ENCODE measurements at places on chromosomes 13 and 19.

DNA sequence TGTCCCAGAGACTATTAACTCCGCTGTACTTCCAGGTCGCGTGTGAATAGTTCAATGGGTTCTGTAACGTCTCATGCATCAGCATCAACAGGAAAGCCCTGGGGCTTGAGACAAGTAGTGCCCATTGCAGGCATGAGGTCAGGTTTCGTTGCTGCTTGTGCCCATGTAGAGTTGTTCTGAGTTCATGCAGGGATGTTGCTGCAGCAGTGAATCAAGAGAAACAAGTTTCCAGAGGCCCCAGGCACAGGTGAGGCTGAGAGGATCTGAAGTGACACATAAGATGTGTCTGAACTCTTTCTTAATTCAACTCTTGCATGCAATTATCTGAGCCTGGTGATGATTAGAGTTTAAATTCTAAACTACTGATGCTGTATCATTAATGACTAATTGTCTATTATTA lies 8.6 kb upstream of the ZNF283 start:
- DNase-seq: no peak

- no peak for DNase-seq
These were observed 550.7 kb downstream of the KCTD12 start for GRCh38 chr13:76335463-76335862.

GRCh38 chr13:27534981-27535380 lies 84.6 kb upstream of the MTIF3 start:
- DNase-seq: no peak

DNA sequence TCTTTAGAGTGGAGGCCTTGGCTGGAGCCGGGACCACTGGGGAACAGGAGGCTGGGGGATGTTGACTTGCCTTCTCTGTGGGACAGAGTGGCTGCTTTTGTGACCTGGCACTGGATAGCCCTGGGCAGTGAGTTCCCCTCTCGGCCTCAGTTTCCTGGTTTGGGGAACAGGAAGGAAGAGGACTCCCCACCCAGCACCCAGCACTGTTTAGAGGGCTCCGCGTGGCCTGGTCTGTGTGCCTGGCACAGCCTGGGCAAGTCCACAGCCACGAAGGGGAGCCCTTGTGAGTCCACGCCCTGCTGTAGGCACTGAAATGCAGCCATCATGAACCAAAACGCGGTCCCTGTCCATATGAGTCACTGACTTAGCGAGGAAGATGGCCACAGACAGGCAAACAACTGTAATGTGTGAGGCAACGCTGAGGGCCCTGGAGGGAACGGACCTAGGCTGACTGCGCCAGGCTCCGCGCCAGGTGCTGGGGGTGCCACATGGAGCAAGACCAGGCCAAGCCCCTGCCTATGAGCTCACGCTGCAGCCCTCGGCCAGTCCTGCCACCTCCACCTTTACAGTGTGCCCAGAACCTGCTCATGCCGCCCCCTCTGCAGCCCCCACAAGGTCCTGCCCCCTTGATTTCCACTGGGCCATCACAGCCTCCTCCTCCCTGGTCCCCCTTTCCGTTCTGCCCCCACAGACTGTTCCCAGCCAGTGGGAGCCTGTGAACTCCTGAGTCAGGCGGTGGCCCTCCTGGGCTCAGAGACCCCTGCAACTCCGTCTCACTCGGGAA lies 35.5 kb downstream of the PAK4 start:
- DNase-seq: no peak

DNA sequence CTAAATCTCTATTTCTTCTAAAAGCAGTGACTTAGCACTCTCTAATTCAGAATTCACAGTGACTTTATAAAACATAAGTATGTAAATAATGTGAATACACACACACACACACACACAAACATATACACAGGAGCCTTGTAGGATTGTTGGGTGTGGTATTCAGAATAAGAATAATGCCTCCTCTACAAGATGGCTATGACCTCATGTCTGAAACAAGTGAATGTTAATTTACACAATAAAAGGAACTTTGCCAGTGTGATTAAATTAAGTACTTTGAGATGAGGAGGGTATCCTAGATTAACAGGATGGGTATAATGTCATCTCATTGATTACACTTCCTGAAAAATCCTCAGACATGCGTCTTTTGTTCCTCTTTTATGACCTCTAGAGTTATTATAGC lies 234.6 kb downstream of the SLITRK6 start:
- no peak for DNase-seq

GRCh38 chr13:97905517-97905916 lies 48.0 kb upstream of the IPO5 start:
- DNase-seq: no peak

DNA sequence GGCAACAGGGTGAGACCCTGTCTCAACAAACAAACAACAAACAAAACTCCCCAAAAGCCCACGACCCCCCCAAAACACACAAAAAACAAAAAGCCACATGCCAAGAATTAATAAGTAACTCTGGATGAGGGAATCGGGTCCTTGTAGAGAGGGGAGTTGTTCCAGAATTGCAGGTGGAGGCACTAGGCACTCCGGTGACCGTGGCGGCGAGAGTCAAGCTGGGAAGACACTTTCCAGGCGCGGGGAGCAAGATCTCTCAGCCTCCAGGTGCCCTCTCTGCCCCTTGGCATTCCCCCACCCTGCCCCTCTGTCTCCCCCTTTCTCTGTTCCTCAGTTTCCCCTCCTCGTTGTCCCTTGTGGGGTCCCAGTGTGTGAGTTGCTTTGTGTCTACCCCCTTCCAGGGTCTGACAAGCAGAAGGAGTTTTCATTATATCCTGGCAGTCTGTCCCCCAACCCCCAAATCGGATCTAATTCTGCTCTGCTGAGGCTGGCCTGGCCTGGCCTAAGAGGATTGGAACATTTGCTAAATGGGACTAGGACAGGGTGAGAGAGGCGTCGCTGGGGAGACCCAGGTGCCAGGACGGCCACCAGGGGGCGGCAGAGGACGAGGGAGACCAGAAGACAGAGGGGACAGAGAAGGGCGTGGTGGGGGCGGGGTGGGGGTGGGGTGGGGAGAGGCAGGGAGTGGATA lies 8.3 kb upstream of the CRX start:
- DNase-seq: peak; percentile 68

DNA sequence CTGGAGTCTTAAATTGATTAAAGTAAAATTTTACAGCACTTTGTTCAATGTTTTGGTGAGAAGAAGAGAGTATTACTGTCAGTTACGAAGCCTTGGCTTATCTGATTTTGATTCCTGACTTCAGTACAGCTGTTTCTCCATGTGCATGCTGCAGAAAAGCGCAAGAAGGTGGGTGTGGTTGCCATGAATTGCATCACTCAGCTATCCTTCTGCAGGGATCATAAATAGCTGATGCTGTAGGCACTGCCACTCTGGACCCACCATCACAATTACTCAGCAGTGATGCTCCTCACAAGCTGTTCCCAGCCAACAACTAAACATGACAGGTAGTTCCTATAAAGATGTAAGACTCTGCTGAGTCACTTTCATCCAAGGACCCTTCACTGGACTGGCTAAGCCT lies 321.2 kb downstream of the IRS2 start:
- no peak for DNase-seq
